ENCODE measurements at places on chromosomes 4 and X. TPM values are rescaled to one million over a fixed set of nuclear protein-coding genes. Genes with fewer than 3 reads are reported as not detected.

Gene PROM1
- total RNA-seq, result 17.7 TPM

Gene LRIT3
- total RNA-seq, result 0.47 TPM

Gene XPNPEP2
- total RNA-seq, result not detected

Gene MAGT1
- 39.5 TPM for total RNA-seq

Gene CENPE
- total RNA-seq, result 31.3 TPM

All from HCT116 (cell line).